ENCODE measurements at places on chromosomes 11 and 22.

GRCh38 chr11:63042596-63042995, 27.0 kb upstream of the SLC22A8 start:
- DNase-seq: no peak

- no peak for DNase-seq
These were observed 41.3 kb downstream of the ALX4 start for GRCh38 chr11:44268614-44269080.

DNA sequence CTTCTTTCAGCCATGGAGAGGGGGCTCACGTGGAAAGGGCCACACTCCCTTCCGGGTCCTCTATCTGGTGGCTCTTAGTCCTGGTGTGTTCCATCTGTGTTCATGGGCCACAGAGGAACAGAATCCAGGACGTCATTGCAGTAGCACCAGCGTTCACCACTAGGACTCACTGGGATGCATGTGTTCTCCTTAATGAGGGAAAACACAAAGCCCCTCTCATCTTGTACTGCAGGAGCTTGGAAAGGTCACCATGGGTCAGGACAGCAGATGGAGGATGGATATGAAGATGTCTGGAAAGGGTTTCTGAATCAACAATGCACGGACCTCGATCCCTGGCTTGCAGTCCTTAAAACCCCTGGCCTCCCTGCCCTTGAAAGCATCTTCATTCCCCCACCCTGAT, 113.8 kb upstream of the THY1 start:
- DNase-seq: no peak

- no peak for DNase-seq
These were observed 48.9 kb downstream of the IGSF9B start for GRCh38 chr11:133907841-133908241.

GRCh38 chr11:127618721-127619120, 618.2 kb upstream of the KIRREL3 start:
- DNase-seq: no peak

DNA sequence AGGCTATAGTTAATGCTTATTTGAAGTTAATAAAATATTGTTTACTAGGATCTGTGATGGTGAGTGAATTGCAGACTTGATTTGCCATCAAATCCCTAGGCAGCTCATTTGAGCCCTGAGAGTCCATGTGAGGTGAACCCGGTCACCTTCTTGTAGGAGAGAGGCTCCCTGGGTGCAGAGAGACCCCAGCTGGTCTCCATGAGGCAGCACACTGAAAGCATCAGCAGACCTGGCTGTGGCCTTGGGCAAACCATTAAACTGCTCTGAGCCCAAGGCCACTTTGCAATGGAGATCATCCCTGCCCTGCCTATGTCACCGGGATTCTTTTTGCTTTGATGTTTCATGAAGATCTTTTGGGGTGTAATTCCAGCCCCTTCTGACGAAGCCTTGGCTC, 125.2 kb downstream of the MICAL2 start:
- DNase-seq: no peak

GRCh38 chr11:44774108-44774507, 47.3 kb downstream of the TSPAN18 start:
- no peak for DNase-seq

DNA sequence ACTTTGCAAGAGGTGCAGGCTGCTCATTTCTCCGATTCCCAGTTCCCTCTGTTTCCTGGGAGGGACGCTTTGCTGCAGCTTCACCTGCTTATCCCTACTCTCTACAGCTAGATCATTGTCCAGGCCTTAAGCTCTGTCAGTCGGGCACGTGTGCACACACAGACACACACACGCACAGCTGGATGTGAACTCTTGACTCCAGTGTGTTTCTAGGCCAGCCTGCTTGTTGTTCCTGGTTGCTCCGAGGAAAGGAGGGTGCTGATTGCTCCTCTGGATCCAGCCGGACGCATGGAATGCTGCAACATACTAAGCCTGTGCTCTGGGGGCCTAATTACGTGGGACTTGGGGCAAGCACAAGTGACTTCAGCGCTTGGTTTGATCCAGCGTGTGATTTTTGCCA, 19.7 kb downstream of the ZNRF3 start:
- DNase-seq: no peak

DNA sequence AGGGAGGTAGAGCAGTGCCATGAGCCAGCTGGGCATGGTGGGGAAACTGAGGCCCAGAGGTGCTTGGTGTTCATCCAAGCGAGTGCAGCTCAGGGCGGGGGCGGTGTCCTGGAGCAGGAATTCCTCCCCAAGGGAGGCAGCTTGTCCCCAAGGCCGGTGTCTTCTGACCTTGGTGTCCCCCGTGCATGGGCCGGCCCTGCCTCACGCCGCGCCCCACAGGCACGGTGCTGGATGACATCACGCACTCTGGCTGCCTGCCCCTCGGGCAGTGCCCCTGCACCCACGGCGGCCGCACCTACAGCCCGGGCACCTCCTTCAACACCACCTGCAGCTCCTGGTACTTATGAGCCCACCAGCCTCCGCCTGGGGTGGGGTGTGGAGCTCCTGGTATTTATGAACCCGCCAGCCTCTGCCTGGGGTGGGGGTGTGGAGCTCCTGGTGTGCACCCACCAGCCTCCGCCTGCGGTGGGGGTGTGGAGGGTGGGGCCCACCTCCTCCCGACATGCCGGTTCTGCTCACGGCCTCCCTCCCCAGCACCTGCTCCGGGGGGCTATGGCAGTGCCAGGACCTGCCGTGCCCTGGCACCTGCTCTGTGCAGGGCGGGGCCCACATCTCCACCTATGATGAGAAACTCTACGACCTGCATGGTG, 6.7 kb downstream of the MUC5B start:
- DNase-seq: no peak

GRCh38 chr22:27004434-27004833, 347.0 kb downstream of the MIAT start:
- DNase-seq: no peak

DNA sequence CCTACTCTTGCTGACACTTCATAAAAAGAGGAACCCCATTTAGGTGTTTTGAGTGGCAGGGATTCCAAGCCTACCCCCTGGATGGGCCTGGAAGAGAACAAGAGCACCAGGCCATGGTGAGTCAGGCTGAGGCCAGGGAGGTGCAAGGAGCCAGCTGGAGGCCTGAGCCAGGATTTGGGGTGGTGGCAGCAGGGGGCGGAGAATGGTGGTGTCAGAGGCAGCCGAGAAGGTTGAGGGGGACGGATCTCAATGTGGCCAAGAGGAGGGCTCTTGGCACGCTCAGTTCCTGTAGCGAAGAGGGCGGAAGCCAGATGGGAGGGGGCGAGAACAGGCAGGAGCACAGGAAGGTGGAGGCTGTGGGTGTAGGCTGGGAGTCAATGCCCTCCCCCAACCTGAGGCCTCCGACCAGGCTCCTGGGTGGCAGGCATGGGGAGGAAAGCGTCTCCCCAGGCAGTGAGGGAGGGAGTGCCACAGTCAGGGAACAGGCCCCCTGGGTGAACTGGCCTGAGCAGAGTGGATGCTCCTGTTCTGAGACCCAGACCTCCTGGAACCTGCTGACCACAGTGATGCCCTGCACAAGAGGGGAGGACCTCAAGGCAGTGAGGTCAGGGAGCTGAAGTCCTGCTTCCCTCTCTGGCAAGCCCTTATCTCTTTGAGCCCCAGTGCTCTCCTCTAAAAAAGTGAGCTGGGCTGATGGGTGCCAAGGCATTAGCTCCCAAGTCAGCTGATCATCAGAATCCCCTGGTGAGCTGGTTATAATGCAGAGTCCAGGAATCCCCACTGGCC, 13.9 kb downstream of the RTN4RL2 start:
- DNase-seq: no peak

DNA sequence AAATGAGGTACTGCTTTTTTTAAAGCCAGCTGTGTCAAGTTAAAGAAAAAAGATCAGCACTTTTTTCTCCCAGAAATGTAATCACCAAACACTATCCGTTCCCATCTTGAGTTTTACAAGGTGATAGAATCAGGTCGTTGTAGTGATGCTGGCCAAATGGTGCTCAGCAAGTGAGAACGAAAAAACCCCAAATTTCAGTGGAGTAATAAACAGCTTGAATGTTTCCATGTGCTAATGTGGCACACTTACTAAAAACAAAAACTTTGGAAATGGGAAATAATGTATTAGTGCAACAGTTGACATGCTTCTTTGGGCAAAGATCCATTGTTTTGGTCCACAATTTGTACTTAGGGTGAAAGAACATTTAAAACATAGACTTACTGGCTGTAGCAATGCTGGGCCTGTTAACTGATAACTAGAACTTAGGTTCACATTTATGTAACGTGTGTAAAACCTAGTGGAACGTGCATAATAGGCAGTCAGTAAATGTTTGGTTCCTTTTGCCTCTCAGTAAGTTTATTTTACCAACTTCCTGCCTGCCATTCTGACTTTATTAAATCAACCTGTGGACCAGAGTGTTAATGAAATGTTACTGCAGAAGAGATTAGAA, 15.4 kb upstream of the GDPD4 start:
- no peak for DNase-seq

- peak; percentile 54 for DNase-seq
These were observed 67.3 kb upstream of the NUP50 start for GRCh38 chr22:45096256-45096907.

DNA sequence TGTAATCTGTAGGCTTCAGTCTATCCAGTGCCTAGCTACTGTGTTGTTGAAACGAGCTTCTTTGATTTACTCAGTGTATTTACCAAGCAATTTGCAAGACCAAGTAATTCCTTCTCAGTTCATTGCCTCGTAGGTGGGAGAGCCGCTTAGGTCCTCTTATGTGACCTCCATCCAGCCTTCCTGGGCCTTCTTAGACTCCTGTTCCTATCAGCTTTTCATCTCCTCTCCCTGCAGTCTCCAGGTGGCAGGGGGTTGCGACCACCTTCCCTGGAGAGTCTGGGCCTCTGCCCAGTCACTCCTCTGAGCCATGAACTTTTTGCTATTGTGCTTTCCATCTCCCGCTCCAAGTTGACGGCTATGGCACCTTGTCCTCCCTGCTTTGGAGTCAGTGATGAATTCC, 251.8 kb downstream of the KIRREL3 start:
- no peak for DNase-seq

DNA sequence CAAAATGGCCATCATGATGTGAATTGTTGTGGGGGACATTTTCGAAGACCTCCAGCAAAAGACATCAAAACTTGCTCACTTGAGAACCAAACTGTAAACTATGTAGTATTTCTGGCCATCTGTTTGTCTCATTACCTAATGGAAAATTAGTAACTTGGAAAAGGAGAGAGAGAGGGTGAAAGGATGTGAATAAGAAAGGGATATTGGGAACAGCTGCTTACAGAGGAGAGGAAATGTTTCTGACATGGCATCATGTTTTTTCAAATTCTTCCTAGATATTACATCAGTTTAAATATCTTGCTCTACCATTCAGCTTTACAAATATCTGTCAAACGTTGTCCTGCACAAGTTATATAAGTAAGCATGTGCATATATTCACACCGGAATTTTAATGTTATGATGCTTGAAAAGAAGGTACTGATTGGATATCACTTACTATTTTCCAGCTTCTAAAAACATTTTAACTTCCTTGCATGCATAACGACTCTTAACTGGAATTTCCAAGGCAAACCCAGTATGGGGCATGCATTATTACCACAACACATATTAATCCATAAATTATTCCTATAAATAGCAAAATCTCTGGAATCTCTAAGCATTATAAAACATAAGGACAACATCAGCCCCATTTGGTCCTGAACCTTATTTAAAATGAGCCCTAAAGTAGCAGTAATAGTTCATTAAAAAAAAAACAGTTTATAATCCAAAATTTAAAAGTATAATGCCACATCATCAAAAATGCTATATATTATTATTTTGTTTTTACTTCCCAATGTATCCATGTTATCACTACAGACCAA, 20.0 kb downstream of the GUCY1A2 start:
- DNase-seq: no peak

- DNase-seq: no peak
These were observed 106.0 kb upstream of the OR9Q1 start for GRCh38 chr11:57917632-57918031.

DNA sequence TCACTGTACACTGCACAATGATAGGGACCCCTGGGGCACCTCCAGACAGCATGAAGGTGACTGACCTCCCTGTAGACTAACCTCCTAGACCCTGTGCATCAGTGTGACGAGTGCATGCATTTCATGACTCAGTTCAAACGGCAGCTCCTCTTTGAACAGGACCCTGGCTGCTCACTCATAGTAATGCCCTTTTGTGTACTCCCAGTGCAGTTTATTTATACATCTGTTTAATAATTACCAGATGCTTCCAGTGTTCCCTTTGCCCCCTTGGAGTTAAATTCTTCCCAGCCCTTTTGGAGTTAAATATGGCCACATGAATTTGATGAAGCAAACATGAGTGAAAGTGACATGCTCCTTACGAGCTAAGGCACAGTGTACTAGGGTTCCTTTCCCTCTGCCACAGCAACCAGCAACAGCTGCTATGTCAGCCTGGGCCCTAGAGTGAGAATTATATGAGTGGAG, 72.4 kb downstream of the PANX1 start:
- no peak for DNase-seq

- peak; percentile 9 for DNase-seq
These were observed 11.3 kb upstream of the EFCAB6 start for GRCh38 chr22:43823353-43823908.

GRCh38 chr22:38871360-38872171, 450 bp downstream of the CBX6 start:
- peak; percentile 25 for DNase-seq

GRCh38 chr11:105899772-105900171, 122.3 kb downstream of the MSANTD4 start:
- no peak for DNase-seq

GRCh38 chr11:30990625-30991296, 378.8 kb downstream of the DCDC1 start:
- DNase-seq: no peak

DNA sequence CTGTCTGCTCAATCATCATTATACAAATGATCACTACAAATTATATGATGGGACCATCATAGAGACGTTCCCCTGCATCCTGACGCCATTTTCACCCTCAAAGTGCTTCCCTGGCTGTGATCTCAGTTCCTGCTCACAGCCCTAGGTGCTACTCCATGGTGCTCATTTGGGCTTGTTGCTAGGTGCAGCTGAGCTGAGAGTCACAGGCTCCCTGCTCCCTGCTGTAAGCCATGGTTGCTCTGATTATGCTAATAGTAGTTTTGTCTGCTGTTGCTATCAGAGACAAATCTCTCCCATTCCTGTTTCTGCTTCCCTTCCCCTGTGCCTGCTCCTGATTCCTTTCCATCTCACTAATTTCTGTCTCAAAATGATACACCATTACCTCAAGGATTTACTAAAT, 474.3 kb downstream of the METTL15 start:
- DNase-seq: no peak

GRCh38 chr22:48380016-48380665, 1447.5 kb downstream of the BRD1 start:
- DNase-seq: no peak

DNA sequence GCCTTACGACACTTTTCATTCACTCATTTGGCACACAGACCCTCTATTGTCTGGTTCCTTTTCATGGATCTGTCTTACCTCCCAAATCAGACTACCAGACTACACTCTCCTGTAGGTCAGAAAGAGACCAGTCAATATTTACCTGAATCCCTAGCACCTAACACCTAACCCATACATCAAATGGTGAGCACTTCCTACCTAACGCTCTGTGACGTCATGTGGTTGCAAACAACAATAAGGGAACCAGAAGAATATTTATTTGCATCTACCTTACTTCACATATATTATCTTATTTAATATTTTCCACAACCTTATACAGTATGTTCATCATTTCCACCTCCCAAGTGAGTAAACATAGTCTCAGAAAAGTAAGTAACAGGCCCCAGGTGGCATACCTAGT, 323.4 kb downstream of the SOX6 start:
- no peak for DNase-seq

GRCh38 chr11:29119707-29120618, 896.9 kb downstream of the KCNA4 start:
- peak; percentile 16 for DNase-seq

Data from mammary epithelial cell (primary cell).